ENCODE measurements at places on chromosomes 3 and 15. TPM values are rescaled to one million over a fixed set of nuclear protein-coding genes. Genes with fewer than 3 reads are reported as not detected.

TLR9 gene
- 0.11 TPM for total RNA-seq

ATP13A4 gene
- 26.4 TPM for total RNA-seq

ABHD17C gene
- 11.4 TPM for total RNA-seq

TRIM71 gene
- total RNA-seq = 1.8 TPM

EPHA3 gene
- total RNA-seq = 44.6 TPM

GNB4 gene
- total RNA-seq = 65.9 TPM

MCCC1 gene
- 37.5 TPM for total RNA-seq

C3orf70 gene
- 37.7 TPM for total RNA-seq

DUSP7 gene
- 13.8 TPM for total RNA-seq

FBLN2 gene
- total RNA-seq = 81.9 TPM

IGSF11 gene
- total RNA-seq = 41.7 TPM

OR4F15 gene
- total RNA-seq = not detected

THRB gene
- total RNA-seq = 7.5 TPM

DNA sequence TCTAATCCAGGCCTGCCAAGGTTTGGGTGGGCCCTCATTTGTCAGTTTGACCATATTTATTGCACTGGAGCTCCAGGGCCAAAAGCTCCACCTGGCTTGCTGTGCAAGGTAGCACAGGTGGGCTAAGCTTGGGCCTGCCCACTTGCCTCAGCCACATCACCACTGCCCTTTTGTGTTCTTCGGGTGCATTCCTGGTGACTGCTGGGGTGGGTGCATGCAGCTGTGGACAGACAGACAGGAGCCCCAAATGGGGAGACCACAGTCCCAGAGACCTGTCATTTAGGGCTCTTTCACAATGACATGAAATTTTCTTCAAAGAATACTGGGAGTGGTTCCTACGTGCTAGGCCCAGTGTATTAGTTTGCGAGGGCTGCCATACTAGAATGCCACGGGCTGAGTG is 2.7 kb downstream of the MESP2 start:
- H3K4me1 ChIP-seq = peaks cover 14% of the 10 kb centered on the region
- no peak overlapping the region for H3K27ac ChIP-seq
- no peaks in the 10 kb centered on the region for H3K36me3 ChIP-seq
- H3K4me3 ChIP-seq = no peak overlapping the region

- no peaks in the 10 kb centered on the region for H3K36me3 ChIP-seq
- no peak overlapping the region for H3K4me3 ChIP-seq
- no peaks in the 10 kb centered on the region for H3K27me3 ChIP-seq
- no peak overlapping the region for H3K27ac ChIP-seq
Measured at GRCh38 chr3:17090280-17090983, 205.7 kb downstream of the PLCL2 start.

- H3K27ac ChIP-seq = no peak overlapping the region
- no peaks in the 10 kb centered on the region for H3K4me1 ChIP-seq
- no peak for DNase-seq
Measured at GRCh38 chr15:36152936-36153335, 426.5 kb upstream of the CDIN1 start.

DNA sequence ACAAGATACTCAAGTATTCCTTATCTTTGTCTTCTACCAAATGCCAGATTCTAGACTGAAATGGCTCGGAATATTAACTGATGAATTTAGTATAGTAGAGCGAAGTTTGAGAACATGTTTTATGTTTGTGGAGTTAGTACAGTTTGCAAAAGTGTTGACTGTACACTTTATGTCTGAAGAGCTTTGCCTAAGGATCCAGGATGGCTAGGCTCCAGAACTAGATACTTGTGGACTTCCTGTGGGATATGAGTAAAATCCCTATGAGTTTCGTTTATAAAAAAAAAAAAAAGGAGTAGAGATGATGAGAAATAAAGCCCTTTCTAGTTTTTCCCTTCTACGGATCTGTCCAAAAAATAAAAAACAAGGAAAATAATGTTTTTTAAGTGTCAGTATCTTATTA is 96.7 kb downstream of the TP63 start:
- no peak overlapping the region for H3K4me3 ChIP-seq
- no peak for DNase-seq
- H3K27me3 ChIP-seq = no peaks in the 10 kb centered on the region
- H3K36me3 ChIP-seq = no peaks in the 10 kb centered on the region

GRCh38 chr15:24745290-24745689 is 69.7 kb downstream of the NPAP1 start:
- peaks cover 10% of the 10 kb centered on the region for H3K36me3 ChIP-seq
- no peak for DNase-seq
- no peak overlapping the region for H3K27ac ChIP-seq
- no peaks in the 10 kb centered on the region for H3K4me1 ChIP-seq
- no peaks in the 10 kb centered on the region for H3K27me3 ChIP-seq

DNA sequence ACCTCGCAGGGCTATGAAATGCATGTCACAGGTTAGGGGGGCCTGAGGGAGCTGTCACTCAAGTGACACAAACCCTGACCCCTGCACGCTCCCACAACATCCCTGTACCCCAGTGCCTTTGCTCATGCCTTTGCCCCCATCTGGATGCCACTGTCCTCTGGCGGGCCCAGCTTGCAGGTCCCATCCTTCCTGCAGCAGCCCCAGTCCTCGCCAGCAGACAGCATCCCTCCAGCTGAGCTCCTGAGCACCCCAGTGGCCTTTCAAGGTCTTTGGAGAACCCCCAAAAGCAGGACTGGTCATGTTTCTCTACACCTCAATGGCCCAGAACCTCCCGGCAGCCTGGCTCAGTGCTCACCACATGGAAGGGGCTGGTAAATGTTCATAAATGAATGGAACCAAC is 170.4 kb downstream of the ADAMTS17 start:
- H3K27me3 ChIP-seq = no peaks in the 10 kb centered on the region
- DNase-seq = no peak
- H3K27ac ChIP-seq = no peak overlapping the region
- peaks cover 13% of the 10 kb centered on the region for H3K4me1 ChIP-seq

DNA sequence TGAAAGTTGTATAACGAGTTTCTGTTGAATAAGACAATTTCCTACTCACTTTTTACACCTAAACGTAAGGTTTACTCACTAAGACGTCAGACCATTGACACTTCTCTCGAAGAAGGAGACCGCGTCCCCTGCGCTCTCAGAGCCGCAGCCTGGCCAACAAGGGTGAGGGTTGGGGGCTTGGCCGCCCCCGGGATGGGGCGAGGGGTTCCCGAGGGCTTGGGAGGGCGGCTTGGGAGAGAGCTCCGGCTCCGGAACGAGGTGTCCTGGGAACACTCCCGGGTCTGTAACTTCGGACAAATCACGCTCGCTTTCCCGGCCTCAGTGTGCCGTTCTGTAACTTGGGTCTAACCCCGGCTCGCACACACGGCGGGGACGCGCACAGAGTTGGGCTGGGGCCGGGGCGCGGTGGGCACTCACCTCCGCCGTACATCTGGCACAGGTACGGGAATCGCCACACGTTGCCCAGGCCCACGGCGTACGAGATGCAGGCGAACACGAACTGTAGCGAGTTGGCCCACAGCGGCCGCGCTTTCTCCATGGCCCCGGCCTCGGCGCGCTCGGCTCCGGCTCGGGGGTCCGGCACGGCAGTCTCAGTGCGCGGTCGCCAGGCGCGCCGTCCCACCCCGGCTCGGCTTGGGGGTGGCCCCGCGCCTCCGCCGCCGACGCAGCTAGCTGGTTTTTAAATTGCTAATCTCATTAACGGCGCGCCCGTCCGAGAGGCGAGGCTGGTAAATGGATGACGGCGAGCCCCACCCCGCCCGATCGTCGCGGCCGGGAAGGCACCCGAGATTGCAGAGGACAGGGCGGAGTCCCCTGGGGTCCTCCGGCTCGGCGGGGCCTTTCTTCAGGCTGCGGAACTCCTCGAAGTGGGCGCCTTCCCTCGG is at the start of gene SLC6A20:
SLC6A20 (minus strand) TSS at position 655 of the 884 bp plus-strand sequence; CDS start at position 538, 117 bp downstream.
- H3K27me3 ChIP-seq = peaks cover 50% of the 10 kb centered on the region
- H3K27ac ChIP-seq = no peak within 1 kb of the TSS
- DNase-seq = no peak
- H3K4me3 ChIP-seq = peak within 1 kb of the TSS; percentile 41
- no peaks in the 10 kb centered on the region for H3K36me3 ChIP-seq

DNA sequence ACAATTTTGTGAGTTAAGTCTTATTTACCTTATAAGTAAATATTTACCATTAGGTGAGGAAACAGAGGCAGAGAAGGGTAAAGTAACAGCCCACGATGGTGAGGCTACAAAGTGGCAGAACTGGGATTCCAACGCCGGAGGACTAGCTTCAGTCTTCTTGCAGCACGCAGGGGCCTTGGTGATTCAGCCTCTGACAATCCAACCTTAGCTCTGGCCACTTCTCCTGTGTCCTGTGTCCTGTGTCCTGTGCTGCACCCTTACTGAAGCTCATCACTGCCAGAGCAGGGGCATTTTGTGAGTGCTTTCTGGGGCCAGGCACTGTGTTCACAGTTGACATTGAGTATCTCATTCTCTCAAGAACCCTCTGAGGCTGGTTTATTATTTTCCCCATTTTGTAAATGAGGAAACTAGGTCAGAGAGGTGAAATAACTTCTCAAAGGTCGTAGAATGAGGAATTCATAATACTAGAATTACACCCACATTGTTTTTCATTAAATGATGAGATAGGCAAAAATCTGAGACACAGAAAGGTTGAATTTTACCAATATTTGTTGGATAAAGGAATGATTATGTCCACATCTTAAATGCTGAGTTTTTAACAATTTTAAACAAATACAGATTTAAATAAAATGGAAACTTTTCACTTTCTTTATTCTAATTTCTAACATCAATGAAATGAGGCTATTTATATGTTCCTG is 215.9 kb downstream of the BBX start:
- H3K4me3 ChIP-seq = no peak overlapping the region
- no peak overlapping the region for H3K27ac ChIP-seq
- no peak for DNase-seq
- no peaks in the 10 kb centered on the region for H3K4me1 ChIP-seq
- H3K36me3 ChIP-seq = no peaks in the 10 kb centered on the region

- no peak overlapping the region for H3K27ac ChIP-seq
- no peaks in the 10 kb centered on the region for H3K27me3 ChIP-seq
- no peak overlapping the region for H3K4me3 ChIP-seq
- no peaks in the 10 kb centered on the region for H3K4me1 ChIP-seq
- DNase-seq = no peak
Measured at GRCh38 chr3:20108869-20109268, 68.6 kb downstream of the KAT2B start.

GRCh38 chr15:74920456-74920855 is 13.8 kb upstream of the FAM219B start:
- H3K4me3 ChIP-seq = no peak overlapping the region
- no peaks in the 10 kb centered on the region for H3K27me3 ChIP-seq
- DNase-seq = no peak
- H3K4me1 ChIP-seq = no peaks in the 10 kb centered on the region
- no peak overlapping the region for H3K27ac ChIP-seq
- peaks cover 67% of the 10 kb centered on the region for H3K36me3 ChIP-seq

DNA sequence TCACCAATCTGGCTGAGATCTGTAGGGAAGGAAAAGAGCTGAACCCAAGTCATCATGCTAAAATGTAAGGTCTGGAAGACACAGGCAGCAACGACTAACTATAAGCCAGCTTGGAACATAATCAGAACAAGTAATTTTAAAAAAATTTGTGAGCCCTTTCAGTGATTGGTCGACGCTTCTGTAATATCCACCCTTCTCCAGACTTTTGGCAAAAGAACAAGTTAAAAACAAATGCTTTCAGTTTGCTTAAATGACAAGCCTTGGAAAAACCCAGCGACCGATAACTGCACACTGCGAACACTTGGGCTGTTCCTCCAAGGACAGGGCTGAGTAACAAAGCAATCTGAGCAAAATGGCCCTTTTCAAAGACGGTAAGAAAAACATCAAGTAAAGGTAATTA is 49.6 kb downstream of the PCSK6 start:
- no peaks in the 10 kb centered on the region for H3K27me3 ChIP-seq
- no peak for DNase-seq
- H3K36me3 ChIP-seq = no peaks in the 10 kb centered on the region

- H3K27me3 ChIP-seq = no peaks in the 10 kb centered on the region
- peak; percentile 43 for DNase-seq
- no peaks in the 10 kb centered on the region for H3K4me1 ChIP-seq
Measured at GRCh38 chr3:632571-633170, 436.1 kb downstream of the CHL1 start.

GRCh38 chr15:49718234-49718633 is 97.4 kb downstream of the DTWD1 start:
- H3K27ac ChIP-seq = no peak overlapping the region
- no peak for DNase-seq
- H3K4me1 ChIP-seq = no peaks in the 10 kb centered on the region
- H3K4me3 ChIP-seq = no peak overlapping the region
- H3K36me3 ChIP-seq = no peaks in the 10 kb centered on the region

GRCh38 chr3:52052831-52053306 is 3.5 kb downstream of the DUSP7 start:
- H3K27me3 ChIP-seq = no peaks in the 10 kb centered on the region
- peaks cover 64% of the 10 kb centered on the region for H3K36me3 ChIP-seq
- DNase-seq = peak; percentile 61

DNA sequence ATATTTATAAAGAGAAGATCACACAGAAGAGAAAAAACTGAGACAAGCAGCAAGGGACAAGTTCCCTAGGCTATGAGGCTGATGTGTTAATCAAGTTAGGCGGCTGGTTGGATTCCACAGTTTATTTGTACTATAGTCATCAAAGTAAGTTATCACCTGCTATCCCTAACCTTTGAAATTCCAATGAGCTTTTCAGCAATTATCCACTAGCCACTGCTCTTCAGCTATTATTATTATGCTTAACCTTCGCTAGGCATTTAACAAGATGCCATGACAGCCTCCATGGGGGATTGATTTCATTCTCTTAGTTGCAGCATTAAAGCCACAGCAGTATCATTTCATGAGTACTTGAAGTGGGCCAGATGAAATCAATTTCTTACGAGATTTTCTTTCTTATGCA is 699.5 kb upstream of the NAALADL2 start:
- no peak overlapping the region for H3K27ac ChIP-seq
- H3K4me3 ChIP-seq = no peak overlapping the region
- no peak for DNase-seq
- no peaks in the 10 kb centered on the region for H3K4me1 ChIP-seq

DNA sequence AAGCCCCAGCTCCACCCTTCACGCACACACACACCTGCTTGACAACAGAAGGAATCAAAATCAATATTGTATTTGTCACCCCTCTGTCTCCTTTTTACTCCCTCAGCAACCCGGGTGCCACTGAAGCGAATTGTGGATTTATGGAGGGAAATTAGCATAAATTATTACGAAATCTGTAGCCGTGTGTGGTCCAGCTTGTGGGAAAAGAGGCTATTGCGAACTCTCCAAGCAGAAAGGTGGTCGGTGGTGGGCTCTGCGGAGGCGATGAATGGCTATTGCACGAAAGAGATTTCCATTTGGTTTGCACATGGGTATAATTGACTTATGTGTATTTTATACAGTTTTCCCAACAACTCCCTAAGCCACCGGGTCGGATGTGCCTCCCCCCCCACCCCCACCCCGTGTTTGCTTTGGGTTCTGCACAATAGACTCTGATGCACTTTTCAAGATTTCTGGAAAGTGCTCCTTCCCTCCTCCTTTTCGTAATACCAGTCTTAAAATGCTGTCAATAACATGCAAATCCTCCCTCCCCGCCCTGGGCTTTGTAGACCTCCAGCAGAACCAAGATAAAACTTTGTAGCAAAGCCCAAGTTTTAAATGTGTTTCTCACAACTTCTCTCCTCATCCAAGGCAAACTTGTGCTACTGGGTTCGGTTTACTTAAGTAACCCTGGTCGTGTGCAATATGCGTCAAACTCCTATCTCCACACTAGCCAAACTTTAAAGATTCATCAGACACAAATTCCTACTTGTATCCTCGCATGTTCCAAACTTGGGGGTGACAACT is 3.1 kb upstream of the FOXB1 start:
- H3K36me3 ChIP-seq = peaks cover 8% of the 10 kb centered on the region
- H3K4me1 ChIP-seq = peaks cover 53% of the 10 kb centered on the region
- H3K27me3 ChIP-seq = peaks cover 99% of the 10 kb centered on the region
